ENCODE measurements at places on chromosomes 4 and X.

DNA sequence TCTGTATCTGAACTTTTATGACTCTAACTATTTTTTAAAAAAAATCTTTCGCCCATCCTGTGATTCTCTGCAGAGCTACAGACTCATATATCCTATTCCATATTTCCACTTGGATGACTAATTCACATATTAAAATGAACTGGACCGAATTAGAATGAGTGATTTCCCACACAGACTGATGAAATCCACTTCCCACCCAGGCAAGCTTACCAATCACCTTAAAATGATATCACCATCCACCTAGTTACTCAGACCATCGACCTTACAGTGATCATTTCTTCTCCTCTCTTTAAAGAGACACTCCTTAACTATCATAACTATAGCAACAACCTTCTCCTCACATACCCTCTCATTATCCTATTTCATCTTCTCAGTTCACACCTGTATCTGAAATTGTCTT lies 34.1 kb upstream of the GUCY1B1 start:
- DNase-seq = no peak

GRCh38 chr4:107988763-107989035 lies 990 bp upstream of the HADH start:
- DNase-seq = no peak

DNA sequence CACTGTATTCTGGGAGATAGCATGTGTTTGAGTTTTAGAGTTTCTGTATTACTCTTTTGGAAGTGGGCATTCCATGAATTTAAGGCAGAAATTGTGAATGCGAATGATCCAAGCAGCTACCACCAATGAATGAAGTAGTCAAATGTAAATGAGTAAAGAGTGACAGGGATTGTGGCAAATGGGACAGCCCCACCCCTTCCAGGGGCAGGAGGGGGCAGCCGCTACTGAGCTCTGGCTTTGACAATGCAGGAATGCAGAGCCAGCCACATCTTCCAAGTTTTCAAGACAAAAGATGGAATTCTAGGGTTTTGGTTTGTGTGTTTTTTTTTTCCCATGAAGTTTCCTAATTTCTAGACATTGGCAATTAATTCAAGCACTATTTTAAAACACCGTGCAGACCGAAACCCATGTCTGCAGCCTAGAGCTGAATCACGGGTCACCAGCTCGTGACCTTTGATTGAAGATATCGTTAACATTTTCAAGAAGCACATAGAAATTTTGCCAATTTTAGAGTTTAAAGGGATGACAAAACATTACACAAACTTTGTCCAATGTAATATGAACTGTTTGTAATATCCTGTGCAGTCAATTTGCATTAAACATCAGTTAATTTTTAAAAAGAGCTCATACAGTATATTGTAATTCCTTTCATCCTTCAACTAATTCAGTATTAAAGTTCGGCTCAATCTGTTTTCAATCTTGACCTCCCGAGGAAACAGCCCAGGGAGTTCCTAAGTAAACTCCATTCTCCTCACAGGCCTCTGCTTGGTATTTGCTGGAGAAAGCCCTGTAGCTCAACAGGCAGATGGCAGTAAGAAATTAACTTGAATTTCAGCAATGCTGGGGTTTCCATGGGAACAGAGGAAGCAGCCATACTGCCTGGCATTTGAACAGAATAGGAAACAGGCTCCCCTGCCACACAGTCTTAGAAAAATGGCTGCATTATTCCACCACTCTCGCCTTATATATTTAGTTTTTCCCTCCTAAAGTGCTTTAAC lies 83.4 kb downstream of the UCHL1 start:
- peak; percentile 70 for DNase-seq

GRCh38 chr4:6024313-6024960 lies 6.2 kb upstream of the C4orf50 start:
- DNase-seq = no peak

DNA sequence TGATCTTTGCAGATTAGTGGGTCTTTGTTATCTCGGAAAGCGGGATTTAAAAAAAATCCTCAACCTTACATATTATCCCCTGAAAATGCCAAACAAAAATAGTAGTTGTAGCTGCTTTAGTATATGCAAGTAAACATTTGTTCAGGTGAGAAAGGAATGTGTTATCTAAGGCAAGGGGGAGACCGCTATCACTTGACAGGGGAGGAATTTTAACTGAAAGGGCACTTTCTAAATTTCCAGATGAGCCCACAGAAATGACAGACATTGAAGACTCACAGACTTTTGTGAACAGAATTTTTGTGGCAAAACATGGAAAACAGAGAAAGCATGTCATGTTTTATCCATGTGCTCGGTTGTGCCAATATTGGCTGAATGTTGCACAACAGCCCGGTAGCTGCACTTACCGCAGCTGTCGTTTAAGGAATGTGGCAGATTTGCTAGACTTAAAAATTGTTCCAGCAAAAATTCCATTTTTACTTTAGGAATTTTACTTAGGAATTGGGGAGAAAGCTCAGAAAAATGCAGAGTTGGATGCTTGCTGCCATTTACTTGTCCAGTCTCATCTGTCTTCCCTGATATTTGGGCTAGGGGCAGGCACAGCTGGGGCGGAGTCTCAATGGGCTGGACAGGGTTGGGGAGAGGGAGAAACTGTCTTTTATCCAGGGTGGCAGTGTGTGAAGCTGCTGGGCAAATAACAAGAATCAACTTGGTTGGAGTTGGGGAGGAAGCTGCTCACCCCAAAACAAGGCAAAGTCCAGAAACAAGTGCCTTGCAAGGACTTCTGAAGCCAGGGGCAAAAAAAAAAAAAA lies 94.6 kb upstream of the RPS6KA3 start:
- no peak for DNase-seq

DNA sequence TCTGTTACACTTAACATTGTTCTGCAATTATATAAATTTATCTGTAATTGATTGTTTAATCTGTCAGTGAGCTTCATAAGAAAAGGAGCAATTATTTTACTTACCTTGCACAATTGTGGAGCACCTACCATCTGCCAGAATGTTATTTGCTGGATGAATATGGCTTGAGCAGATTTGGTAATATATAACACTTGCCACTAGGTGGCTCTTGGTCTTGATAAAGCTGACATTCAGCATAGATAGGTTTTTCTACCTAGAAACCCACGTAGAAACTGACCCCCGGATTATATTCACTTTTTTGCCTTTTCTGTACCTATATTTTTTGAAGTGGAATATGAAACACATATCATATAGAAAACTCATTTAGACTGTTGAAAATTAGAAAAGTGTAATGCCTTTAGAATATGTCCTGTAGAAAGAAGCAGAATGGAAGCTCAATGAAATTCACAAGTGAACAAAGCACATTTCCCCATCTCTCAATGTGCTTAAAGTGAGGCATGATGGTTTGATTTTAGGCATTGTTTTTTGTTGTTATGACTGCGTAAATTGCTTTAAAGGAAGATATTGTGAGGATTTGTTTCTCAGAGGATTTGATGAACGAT lies 9.5 kb downstream of the RBPJ start:
- peak; percentile 80 for DNase-seq

GRCh38 chr4:79181190-79181589 lies 144.7 kb downstream of the NAA11 start:
- peak; percentile 19 for DNase-seq

- DNase-seq = no peak
Measured at GRCh38 chr4:67499799-67500198, 45.5 kb downstream of the CENPC start.

GRCh38 chr4:158170691-158171561 lies 1.9 kb downstream of the GASK1B start:
- DNase-seq = no peak

- peak; percentile 16 for DNase-seq
Measured at GRCh38 chr4:184765473-184766340, 31.8 kb upstream of the CENPU start.

GRCh38 chr4:78057135-78057599 lies at the start of gene FRAS1:
Gene FRAS1, plus strand, starts transcription at chr4:78057323. Its CDS starts 687 bp downstream, at chr4:78058010.
- no peak for DNase-seq
